ENCODE measurements at places on chromosomes 7 and 10. TPM values are rescaled to one million over a fixed set of nuclear protein-coding genes. Genes with fewer than 3 reads are reported as not detected.

The STEAP2 gene
- total RNA-seq: 17.3 TPM

The FOXP2 gene
- total RNA-seq: 11.8 TPM

The SLC39A12 gene
- not detected for total RNA-seq

The GIMAP6 gene
- total RNA-seq: under 0.01 TPM

The MBL2 gene
- total RNA-seq: not detected

The ZNF789 gene
- 6.6 TPM for total RNA-seq

The CPXM2 gene
- total RNA-seq: under 0.01 TPM

The VAX1 gene
- total RNA-seq: not detected

The EPHB6 gene
- total RNA-seq: 3.1 TPM

The DBF4 gene
- 33.4 TPM for total RNA-seq

The NKX2-3 gene
- total RNA-seq: not detected

The CNTNAP2 gene
- total RNA-seq: not detected

The ASB10 gene
- not detected for total RNA-seq

The PRPS1L1 gene
- total RNA-seq: not detected

The MSMB gene
- not detected for total RNA-seq

Measured in subcutaneous preadipocyte (primary cell).